NCI-H1105 treated with DMSO at 0.1 percent for 48 hours (cell line): ENCODE measurements at places on chromosomes 3 and 15.

DNA sequence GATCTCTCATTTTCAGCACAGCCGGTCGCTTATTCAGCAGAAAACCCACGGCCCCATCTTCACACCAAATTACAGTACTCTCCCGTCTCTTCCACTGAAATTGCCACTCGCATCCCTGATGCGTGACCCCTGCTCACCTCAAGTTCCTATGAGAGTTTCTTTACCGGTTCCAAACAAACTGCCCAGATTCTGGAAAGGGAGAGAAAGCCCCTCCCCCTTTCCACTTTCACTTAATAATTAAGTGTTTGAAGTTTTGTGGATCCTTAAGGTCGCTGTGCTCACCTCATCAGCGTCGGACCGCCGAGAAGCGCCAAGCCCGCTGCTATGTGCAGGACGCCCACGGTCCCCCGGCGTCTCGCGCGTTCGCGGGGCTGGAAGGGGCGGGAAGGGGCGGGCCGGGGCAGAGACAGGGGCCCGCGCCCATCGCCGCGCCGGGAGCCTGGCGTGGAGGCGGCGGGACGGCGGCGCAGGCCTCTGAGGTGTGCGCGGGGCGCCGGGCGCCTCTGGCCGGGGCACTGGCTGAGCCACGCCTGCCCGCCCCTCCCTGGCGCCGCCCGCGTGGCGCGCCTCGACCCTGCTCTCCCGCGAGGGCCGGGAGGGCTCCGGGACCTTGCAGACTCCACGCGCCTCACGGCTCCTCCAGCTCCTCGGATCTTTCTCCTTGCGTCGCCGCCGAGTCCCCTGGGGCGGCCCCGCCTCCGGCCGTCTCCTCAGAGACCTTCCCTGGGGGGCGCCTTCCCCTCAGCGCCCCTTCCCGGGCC lies at the start of gene GPR156:
GPR156 (minus strand) TSS at position 476 of the 761 bp plus-strand sequence. CDS start 41,124 bp downstream, outside the sequence.
- DNase-seq = peak; percentile 10

- DNase-seq = no peak
Measured at GRCh38 chr3:87436781-87437543, 160.6 kb upstream of the POU1F1 start.

DNA sequence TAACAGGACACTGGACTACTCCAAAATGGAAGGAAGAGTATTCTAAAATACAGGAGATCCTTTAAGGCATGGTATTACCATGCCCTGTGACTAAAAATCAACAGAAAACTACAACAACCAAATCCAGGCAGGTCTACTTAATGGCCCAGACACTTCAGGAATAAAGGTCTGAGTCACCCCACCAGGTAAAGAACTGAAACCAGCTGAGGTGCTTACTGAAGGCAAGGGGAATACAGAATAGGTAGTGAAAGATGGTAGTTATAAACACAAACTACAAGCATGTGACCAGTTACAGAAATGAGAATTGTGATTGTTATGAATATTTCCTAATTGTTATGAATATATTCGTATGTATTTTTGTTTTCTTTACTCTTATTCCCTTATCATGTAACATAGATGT lies 13.4 kb downstream of the IFT57 start:
- DNase-seq = no peak

- DNase-seq = no peak
Measured at GRCh38 chr15:100944244-100944895, 25.2 kb downstream of the LRRK1 start.

GRCh38 chr15:31932576-31932975 lies 97.7 kb upstream of the CHRNA7 start:
- no peak for DNase-seq

DNA sequence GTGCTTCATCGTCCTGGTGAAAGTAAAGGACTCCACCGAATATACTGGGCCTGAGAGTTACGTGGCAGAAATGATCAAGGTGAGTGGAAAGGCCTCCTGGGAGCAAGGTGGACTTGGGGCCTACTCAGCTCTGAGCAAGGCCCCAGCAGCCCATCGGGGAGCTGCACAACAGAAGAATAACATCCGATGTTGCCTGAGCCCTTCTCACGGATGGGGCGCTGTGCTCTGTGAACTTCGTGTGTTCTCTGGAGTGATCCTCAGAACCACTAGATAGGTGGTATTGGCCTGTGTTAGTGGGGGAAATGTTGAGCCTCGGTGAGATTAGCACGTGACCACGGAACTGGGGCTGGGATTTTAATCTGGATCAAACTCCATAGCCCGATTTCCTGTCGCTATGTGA lies 161.1 kb upstream of the BHLHE40 start:
- no peak for DNase-seq

GRCh38 chr3:101010296-101010695 lies 17.1 kb upstream of the ABI3BP start:
- DNase-seq = no peak

- no peak for DNase-seq
Measured at GRCh38 chr3:100358413-100358812, 23.9 kb downstream of the NIT2 start.

DNA sequence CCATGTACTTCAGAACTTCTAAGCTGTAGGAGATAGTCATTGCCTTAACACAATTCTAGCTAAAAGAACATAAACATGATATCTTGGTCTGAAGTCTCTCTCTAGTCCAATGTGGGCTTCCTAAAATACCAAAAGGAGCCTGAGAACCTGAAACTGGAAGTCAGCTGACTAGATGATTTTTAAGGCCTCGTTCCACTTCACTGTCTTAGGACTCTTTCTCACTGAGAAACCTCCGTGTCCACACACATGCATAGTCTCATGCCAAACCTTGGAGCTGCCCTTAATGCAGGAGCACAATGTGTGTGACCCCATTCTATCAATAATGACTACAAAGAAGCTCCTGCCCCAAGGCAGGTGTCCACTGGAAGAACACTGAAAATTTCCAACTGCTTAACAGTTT lies 87.7 kb downstream of the ETFA start:
- no peak for DNase-seq

- no peak for DNase-seq
Measured at GRCh38 chr3:5255404-5256344, 68.2 kb downstream of the EDEM1 start.

DNA sequence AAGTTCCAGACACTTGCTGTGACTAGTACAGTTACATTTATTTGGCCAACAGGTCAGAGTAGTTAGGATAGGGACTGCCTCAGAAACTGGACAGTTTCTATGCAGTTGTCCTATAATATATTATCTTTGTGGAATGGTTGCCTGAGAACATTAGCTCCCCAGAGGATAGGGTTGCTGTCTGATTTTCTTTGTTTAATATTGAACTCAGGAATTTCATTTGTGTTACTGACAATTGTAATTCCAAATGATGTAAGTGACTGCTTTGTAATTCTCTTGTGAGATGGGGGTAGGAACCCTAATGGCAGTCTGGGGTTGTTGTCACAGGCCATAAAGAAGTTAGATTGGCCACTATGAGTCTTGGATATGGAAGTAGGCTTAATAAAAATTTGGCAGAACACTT lies 2.2 kb downstream of the NXPE3 start:
- no peak for DNase-seq

DNA sequence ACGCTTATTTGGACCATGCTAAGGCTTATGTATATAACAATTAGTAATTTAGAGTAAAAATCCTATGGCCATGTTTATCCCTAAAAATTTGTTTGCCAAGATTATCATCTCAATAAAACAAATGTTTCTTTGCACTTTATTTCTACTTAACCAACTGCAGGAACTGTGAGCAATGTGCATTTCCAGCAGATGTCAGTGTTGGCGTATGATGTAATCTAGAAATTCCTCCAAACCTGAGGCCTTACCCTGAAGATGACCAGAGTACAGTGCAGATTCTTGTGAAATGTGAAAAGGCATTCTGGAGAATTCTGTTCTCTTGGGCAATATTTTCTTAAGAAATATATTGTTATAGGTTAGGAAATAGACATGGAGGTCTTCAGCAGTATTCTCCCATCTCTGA lies 205.9 kb downstream of the MBNL1 start:
- peak; percentile 56 for DNase-seq

GRCh38 chr15:39974656-39975230 lies 40.8 kb downstream of the EIF2AK4 start:
- no peak for DNase-seq

DNA sequence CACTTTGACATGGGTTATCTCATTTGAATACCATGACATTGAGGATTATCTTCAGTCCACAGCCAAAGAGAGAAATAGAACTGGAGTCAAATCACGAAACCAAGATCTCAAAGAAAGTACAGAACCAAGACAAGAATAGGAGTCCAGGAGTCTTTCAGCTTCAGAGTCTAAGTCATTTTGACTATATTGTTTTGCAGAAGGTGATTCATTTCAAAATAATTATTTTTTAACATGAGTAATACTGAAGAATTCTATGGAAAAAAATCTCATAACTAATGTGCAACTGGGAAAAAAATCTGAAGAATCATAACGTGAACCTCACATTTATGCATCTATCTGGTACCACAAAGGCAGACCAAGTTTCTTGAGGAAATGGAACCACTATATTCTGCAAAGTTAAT lies 60.3 kb downstream of the UBE3A start:
- no peak for DNase-seq

- peak; percentile 46 for DNase-seq
Measured at GRCh38 chr3:94234177-94234788, 171.4 kb downstream of the NSUN3 start.

- peak; percentile 71 for DNase-seq
Measured at GRCh38 chr3:28699283-28699682, 350.7 kb upstream of the AZI2 start.

- DNase-seq = no peak
Measured at GRCh38 chr3:15204005-15204404, 2.0 kb upstream of the CAPN7 start.

DNA sequence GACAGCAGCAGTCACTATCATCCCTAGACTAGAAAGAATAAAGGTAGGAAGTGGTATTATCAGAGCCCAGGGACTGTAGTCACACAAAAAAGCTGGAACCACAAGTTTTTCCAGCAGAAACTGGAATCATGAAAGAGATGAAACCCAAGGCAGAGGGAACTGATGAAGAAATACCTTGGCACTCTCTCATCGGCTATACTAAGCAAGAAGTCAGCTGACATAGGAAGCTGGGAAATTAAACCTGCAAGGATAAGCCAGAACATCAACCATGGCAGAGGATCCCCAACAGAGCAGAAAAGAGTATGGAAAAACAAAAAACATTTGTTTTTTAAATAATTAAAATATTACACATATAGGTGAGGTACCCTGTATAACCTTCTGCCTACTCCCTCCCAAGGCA lies 86.5 kb downstream of the AQR start:
- DNase-seq = no peak

DNA sequence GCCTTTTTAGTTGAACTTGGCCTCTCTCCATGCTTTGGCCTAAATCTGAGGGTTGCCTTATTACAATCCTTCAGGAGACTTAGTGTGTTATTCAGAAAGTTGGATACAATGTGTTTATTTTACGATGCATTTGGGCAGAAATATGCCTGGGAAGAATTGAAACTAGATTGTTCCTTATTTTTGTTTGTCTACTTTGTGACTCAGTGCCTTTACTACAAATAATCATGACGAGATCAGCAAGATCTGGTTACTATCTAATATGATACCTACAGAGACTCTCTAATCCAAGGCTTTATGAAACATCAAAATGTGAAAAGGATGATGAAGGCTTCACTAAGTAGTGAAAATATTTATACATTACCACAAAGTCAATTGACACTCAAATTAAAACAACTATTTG lies 82.2 kb downstream of the RBMS3 start:
- no peak for DNase-seq

DNA sequence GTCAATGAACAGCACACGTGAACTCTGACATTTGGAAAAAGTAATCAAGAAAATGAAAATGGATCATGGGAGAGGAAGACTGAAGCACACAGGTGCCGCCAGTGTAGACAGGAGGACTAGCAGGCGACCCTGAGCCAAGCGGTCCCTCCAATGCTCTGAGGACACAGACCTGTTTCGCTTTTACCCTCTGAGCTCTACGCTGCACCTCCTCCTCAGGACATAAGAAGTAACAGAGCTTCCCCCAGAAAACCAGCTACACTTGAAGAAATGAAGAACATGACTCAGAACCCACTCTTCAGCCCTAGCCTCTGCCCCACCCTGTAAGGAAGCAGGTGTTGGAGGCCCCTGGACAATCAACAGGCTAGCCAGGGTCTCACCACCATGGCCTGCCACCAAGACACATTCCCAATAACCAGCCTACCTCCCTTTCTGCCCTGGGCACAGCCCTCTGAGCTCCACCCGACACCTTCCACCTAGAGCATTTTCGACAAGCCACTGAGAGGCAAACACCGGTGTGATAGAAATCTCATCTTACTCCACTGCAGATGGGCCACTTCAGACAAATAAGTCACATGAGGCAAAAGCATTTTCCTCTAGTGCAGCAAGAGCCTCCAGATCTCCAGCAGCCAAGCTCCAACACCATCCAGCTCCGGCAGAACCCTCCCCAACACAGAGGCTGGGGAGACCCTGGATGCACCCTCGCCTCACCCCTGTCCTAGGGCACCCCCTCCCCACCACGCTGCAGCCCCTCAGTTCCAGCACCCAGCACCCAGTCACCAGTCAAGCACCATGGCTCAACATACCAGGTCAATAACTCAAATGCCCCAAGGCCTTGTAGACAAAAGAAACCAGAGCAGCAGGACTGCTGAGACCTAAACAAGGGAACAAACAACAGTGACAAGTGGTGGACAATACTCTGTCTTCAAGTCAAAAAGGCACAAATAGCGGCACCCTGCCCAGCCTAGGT lies 11.4 kb downstream of the FAM174B start:
- no peak for DNase-seq

DNA sequence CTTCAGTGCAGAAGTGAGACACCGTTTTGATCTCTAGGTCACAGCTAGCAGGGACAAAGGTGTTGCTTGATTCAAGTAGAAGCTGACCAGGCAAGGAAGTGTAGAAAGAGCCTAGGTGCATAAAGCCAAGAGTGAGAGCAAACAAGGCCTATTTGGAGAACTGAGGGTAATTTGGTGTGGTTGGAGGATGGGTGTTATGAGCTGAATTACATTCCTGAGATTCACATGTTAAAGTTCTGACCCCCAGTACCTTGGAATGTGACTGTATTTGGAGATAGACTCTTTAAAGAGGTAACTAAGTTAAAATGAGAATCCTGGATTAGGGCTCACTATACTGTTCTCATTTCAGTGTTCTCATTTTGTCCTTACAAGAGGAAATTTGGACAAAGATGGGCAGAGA lies 191.3 kb downstream of the ZMAT3 start:
- no peak for DNase-seq

DNA sequence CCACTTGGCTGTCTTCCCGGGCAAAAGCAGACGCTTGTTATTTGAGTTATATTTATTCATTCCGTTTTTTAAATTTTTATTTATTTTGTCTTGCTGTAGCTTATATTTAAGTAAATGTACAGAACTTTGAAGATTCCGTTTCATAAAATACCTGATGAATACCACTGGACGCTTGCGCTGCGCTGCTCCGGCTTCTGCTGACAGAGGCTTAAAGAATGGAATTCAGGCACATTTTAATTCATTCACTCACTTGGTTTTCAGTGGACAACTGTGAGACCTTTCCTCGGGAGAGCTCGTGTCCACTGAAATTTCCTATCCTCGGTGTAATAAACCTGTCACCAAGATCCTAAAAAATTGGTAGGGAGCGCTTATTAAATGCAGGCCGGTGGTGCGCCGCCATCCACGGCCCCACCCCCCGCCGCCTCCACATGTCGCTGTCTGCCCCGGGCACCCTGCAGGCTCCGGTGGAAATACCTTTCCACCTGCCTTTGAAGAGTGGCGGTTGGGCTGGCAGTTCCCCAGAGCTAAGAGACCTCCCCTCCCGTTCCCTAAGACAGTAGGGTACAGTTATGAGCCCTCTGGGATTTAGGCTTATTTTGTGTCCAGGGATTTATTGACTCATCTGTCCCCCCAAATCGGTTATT lies 62.5 kb upstream of the UBE2E1 start:
- DNase-seq = peak; percentile 49
